ENCODE measurements at places on chromosomes 16 and 17.

- no peak for DNase-seq
These were observed 17.9 kb upstream of the ITGAD start for GRCh38 chr16:31375231-31375630.

DNA sequence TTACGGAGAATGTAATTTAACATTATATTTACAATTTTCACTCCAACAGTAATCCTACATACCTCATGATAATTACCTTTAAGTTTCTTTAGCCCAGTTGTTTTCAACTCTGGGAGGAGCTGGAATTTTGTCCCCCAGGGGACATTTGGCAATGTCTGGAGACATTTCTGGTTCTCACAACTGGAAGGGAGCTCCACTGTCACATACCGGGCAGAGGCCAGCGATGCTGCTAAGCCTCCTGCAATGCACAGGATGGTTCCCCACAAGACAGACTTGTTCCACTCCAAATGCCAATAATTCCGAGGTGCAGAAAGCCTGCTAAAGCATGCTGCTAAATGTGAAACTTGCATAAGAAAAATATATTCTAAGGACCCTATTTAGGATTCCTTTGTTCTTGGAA lies 251.1 kb upstream of the IRX5 start:
- DNase-seq: no peak

DNA sequence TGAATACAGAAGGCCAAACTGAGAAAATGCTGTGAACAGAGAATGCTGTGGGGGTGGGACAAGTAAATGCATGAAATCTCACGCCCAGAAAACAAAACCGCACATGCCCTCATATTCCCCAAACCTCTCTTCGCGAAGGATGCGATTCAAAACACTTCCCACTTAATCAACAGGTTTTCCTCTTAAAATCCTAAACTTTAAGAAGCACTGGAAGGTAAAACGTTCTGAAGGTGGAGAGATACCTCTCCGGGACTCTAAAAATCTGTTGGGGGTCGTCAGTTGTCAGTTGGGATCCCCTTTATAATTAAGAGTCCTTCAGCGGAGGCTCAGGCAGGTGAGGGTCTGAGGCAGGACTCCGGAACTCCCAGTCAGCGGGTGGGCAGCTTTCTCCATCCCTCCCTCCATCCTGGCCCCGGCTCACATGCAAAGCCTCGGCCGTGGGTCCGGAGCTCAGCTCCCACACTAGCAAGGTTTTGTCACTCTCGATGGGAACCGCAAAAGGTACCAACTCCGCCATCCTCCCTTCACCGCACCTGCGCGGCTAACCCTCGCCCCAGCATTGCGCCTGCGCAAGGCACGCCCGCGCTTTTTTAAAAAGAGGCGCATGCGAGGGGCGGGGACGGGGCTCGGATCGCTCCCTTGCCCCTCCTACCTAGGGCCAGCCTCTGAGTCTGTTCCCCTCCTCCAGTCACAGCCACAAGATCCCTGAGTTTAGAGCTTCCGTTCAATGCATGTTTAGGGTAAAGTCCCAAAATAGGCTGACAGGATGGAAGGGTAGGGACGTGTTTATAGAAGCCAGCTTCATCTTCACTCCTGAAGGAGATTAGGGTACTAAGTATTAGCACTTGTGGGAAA lies at the start of gene RDM1:
TSS of gene RDM1 (minus strand) at position 563 of the 855 bp plus-strand sequence. CDS start at position 517, 46 bp downstream.
- DNase-seq: peak; percentile 83

DNA sequence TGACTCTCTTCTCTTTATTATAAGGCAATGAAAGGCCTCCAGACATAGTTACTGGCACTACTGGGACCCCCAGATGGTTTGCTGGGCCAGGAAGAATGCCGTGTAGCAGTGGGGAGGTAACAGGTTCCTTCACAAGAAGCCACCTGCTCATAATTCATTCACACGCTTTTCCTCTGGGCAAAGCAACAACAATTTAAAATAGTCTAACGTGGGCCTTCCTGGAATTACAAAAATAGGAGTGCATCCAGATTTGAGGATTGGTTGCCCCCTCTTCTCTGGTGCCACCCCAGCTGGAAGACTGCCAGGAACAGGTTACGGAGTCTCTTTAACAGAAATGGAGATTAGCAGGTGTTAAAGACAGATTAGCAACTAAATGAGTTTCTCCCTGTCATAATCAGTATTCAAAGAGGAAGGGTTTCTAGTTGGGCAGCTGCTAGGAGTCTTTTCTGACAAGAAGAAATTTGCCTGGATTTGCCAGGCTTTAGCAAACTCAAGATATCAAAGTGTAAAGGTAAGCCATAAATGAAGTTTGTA lies 409.6 kb downstream of the NPIPA8 start:
- DNase-seq: no peak

DNA sequence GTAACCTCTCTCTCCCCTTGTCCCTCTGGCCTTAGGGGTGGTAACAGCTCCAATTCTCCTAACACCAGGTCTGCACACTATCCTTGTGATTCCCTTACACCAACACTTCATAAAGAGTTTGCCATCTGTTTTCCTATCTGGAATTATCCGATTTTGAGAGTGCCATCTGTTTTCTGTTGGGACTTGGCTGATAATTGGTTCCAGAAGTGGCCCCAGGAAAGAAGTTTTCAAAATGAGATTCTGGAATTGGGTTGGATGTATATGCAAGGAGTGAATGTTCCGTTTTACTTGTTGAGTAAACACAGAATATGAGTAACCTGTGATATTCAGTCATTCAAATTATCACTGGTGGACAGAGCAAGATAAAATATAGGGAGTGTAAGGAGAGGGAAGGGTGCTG lies 134.1 kb upstream of the HS3ST3A1 start:
- no peak for DNase-seq

GRCh38 chr17:44779211-44780025 lies 20.6 kb downstream of the ADAM11 start:
- DNase-seq: peak; percentile 84

DNA sequence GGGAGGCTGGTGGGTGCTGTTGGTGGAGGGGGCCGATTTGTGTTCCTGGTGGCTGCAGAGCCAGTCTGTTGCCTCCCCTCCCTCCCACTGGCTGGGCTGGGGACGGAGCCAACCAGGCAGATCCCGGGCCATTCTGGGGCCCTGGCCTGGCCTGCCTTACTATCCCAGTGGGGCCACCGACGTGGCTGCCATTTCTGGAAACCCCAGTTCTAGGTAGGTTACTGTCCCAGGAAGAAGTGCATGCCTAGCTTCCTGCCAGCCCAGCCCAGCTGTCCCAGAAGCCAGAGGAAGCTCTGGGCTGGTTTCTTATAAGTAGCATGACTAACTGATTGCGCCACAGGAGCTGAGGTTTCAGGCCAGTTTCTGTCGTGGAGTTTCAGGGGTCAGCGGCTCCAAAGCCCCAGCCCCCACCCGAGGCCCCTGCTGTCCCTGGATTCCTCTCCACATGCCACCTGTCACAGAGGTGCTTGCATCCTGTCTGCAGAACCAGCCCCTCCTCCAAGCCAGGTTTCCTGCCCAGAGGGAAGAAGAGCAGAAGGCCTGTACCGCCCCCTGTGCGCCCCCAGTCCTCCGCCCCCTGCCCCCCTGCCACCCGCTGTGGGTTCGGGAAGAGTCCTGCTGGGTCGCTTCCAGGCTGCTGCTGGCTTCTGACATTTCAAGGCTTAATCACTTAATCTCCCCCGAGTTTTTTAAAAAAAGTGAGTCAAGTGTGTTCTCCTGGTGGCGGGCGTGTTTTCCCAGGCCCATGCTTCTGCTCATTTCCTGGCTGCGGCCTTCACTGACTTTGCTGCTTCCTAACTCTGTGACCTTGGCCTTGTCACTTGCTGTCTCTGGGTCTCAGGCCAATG lies 13.2 kb downstream of the IL4R start:
- no peak for DNase-seq

GRCh38 chr17:29014716-29015115 lies 8.9 kb upstream of the SEZ6 start:
- no peak for DNase-seq
